ENCODE measurements at places on chromosomes 5 and 9.

DNA sequence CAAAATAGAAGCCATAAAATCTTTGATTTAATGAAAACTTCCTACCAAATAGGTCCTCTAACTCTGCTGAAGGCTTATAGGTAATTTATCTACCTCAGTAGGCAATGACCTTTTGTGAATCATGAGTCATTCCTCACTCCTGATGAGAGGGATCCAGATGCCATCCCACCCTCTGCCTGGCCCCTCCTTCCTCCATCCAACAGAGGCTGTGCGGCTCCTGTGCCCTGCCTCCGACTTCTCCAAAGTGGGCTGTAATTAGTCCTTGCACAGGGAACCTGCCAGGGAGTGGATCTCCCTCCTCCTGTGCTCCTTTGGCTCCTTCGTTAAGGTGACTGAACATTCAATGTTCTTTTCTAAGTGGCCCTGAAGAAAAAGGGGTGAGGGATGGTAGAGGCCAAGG, 213.9 kb upstream of the TBCA start:
- DNase-seq, result no peak

GRCh38 chr5:110840347-110840960, 101.6 kb downstream of the SLC25A46 start:
- DNase-seq, result no peak

- no peak for DNase-seq
Measured at GRCh38 chr9:24464319-24464951, 81.3 kb downstream of the IZUMO3 start.

DNA sequence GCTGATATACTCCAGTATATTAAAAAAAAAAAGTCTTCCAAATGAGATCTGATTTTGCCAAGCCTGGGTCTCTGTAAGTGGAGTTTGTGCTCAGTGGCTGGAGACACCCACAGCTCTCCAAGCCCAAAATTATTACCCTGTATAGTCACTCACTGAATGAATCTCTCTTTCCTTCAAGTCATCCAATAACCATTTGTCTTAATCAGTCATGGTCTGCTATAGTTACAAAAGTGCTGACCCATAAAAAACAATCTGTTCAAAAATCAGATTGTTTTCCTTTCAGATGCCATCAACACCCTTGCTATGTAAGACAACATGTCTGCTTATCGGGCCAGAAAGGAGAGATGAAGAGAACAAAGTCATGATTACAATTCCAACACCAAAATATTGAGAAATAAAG, 159.4 kb upstream of the FST start:
- DNase-seq, result no peak

DNA sequence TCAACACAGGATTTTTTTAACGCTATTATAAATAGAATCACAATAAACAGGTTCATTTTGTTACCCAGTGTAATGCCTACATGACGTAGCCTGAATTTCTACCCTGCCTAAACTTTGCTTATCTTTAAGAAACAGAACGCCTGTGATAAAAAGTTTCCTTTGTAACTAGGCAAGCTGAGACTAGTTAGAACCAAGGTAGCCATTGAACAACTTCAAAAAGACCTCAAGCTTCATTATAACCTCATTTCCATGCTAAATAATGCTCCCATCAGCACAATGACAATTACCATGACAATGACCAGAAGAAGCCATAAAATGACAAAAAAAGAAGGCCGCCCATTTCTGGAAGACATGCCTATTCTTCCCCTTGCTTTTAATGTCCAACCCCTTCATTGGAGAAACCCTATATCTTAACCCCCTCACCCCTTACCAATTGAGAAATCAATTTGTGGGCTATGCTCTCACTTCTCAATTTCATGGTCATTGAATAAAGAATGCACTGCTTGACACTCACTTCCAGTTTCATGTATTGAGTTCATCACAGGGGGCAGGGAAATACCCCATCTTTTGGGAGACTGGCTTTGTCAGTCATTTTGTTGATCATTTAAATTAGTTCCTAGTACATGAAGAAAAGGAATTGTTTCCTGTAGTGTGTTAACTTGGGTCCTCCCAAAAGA, 276.8 kb downstream of the MCTP1 start:
- DNase-seq, result no peak

DNA sequence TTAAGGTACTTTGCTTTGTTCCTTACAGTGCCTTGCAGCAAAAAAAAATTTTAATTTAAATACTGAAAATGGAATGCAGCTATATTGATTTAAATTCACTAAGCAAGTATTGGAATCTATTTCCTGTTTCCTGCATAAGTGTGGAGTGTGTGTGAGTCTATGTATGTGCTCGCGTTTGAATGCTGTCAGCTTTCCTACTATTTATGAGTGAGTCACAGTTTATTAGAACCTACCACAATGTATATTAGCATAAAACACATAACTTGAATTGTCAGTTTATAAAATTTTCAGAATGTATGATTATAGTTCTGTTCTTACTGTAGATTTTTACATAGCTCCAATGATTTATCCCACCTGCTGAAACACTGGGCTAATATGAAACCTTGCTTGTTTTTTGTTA, 302.1 kb downstream of the NR2F1-AS1 start:
- DNase-seq, result no peak

- peak; percentile 23 for DNase-seq
Measured at GRCh38 chr5:67246108-67246507, 49.5 kb upstream of the CD180 start.

- no peak for DNase-seq
Measured at GRCh38 chr9:92706218-92706940, 36.4 kb upstream of the IPPK start.

DNA sequence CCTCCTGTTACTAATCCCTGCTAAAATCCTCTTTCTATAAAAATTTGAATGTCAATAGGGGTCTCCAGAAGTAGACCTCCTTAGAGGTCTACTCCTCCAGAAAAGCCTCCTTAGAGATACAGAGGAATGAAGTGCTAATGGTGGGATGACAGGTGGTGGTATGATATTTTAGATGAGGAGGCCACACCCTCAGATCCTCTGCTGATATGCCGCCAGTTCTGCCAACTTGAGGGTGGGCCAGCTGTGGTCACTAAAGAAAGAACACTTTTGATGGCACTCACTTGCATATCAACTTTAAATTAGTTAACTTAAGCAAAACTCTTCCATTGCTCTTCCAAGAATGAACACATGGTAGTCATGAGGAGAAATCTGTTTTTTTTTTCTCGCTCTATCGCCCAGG, 16.9 kb upstream of the UBAP2 start:
- DNase-seq, result no peak

DNA sequence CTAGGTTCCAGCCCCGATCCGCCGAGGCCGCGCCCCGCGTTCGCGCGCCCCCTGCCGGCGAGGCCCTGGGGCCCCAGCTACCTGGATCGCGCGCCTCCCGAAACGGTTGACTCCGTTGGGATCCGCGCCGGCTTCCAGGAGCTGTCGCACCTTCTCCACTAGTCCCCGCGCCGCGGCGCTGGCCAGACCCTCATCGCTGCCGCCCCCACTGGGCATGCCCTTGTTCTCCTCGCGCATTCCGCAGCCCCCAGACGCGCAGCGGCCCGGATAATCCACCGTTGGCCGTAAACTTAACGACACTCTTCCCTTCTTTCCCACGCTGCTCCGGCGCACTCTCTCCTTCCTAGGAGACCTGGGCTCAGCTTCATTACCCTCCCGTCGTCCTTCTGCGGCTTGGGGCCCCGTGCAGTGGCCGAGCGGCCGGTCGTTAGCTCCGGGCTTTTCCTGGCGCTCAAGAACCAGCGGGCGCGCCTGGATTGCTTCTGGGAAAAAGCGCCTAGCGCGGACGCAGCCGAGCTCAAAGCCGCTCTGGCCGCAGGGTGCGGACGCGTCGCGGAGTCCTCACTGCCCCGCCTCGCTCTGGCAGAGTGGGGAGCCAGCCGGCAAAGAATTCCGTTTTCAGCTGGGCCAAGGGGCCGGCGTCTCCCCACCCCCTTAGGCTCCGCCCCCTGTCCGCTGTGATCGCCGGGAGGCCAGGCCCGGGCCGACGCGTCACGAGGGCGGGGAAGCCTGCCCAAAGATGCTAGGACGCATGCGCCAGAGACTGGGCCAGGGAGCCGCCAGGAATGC, at the start of gene CDKN2B:
Gene CDKN2B (minus strand): TSS at position 589 of the 789 bp plus-strand sequence. CDS start 352 bp downstream, at position 237.
- peak; percentile 95 for DNase-seq

DNA sequence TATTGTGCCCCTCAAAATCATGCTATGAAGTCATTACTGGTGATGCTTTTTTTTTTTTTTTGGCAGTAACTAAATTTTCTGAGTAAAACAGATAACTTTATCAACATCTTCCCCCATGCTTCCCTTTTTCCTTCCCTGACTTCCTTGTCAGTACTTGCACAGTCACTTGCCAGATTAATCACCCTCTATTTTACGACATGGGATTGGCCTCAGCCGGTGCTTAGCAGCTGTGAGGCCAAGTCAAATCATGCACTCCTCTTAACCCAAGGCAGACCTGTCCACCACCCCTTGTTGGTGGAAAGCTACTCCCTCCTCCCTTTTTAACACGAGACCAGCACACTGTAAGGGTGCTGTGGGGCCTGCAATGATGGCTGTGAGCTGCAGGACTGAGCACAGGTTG, 118.0 kb upstream of the OTULINL start:
- DNase-seq, result peak; percentile 14

- DNase-seq, result no peak
Measured at GRCh38 chr5:130868186-130868840, 296.7 kb downstream of the HINT1 start.

GRCh38 chr9:2191609-2191972, 176.4 kb downstream of the SMARCA2 start:
- DNase-seq, result no peak

- no peak for DNase-seq
Measured at GRCh38 chr5:122352331-122352730, 40.3 kb downstream of the SNCAIP start.

DNA sequence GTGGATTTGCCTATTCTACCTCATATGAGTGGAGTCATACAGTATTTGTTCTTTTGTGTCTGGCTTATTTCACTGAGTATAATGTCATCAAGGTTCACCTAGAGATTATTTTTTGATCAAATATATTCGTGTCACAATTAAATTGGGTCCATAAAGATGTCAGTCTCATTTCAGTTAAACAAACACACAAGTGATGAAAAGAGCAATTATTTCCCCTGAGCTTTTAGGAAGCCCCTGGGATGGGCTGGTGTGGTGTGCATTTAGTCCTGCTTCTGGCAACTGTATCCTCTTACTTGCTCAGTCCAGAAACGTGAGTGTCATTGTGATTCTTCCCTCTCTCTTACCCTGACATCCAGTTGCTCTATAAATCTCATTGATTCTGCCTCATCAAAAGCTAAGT, 52.8 kb upstream of the CARTPT start:
- DNase-seq, result no peak

GRCh38 chr5:34656001-34656699, at the start of gene RAI14:
RAI14 (plus strand) TSS chr5:34656328; CDS start chr5:34686920, 30,592 bp downstream.
- DNase-seq, result peak; percentile 25

- no peak for DNase-seq
Measured at GRCh38 chr5:153157156-153157555, 333.3 kb upstream of the GRIA1 start.

DNA sequence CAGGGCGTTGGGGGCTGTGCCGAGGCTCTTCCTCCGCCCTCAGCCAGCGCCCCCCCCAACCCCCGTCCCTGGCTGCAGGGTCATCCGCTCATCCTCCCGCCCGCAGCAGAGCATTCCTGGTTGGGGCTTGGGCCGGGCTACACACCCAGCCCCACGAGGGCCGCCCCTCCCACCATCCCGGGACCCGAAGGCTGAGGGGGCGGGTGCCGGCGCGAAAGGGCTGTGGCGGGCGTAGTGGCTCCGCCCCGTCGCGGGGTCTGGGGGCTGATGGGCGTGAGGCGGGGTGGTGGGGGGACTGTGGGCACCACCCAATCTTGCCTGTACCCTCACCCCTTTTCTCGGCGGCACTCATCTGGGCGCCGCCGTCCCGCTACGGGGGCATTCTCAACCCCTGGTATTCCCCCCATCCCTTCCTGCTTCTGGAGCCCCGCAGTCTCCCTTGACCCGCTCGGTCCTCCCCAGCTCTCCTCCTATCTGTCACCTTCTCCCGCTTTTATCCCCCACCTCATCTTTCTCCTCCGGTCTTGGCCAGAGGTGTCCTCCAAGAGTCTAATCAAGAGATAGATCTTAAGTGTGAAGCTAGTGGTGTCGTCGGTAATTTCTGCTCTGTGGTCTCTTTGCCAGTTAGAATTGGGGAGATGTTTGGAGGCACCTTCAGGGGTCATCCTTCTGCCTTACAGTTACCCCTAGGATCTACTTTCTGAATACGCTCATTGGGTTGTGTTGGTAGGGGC, 1.6 kb downstream of the FER start:
- peak; percentile 30 for DNase-seq

- peak; percentile 34 for DNase-seq
Measured at GRCh38 chr5:41793141-41793770, 77.0 kb downstream of the OXCT1 start.
